ENCODE measurements at places on chromosomes 11 and 22.

GRCh38 chr11:60711276-60711675 is 11.9 kb downstream of the MS4A8 start:
- no peak for DNase-seq

DNA sequence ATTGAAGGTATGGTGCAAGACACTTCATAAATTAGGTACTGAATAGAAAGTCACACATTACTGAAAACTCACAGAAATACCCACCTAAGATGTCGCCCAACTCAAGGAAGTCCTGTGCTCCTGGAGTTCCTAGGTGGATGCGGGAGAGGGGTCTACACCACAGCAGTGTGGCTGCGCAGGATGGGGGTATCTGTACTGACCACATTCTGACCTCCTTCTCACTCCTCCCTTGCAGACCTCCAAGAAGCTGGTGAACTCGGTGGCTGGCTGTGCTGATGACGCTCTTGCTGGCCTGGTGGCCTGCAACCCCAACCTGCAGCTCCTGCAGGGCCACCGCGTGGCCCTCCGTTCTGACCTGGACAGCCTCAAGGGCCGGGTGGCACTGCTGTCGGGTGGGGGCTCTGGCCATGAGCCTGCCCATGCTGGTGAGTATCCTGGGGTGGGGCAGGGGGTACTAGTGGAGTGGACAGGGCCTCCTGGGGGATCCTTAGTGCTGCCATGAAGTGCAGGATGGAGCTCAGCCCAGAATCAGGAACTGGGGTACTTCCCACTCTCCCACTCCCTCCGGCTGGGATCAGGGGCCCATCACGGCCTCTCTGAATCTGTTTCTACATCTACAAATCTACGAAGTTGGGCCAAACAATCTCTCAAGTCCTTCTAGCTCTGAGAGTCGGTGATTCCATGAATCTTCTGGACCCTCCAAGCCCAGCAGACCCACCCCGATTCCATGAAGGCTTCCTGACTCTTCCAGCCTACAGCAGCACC is 4.9 kb downstream of the TKFC start:
- DNase-seq = no peak

DNA sequence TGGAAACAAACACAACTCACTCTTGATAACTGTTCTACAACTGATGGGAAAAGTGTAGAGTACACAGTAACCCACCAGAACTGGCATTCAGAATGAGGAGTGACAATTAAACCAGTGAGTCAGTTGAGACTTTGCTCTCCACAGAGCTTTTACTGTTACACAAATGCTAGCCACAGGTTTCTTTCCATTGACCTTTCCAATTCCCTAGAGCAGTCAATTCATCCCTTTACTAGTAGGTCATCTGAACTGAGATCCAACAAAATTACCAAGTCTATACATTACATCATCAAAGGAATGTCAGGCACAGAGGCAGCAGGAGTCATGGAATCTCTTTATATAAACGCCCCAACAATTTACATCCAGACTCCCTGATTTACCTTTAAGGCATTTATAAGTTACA is 65.9 kb downstream of the PHF21A start:
- no peak for DNase-seq

GRCh38 chr11:7621090-7621489 is 52.2 kb downstream of the CYB5R2 start:
- DNase-seq = no peak

- DNase-seq = no peak
These were observed 44.4 kb downstream of the NAT10 start for GRCh38 chr11:34149786-34150185.

DNA sequence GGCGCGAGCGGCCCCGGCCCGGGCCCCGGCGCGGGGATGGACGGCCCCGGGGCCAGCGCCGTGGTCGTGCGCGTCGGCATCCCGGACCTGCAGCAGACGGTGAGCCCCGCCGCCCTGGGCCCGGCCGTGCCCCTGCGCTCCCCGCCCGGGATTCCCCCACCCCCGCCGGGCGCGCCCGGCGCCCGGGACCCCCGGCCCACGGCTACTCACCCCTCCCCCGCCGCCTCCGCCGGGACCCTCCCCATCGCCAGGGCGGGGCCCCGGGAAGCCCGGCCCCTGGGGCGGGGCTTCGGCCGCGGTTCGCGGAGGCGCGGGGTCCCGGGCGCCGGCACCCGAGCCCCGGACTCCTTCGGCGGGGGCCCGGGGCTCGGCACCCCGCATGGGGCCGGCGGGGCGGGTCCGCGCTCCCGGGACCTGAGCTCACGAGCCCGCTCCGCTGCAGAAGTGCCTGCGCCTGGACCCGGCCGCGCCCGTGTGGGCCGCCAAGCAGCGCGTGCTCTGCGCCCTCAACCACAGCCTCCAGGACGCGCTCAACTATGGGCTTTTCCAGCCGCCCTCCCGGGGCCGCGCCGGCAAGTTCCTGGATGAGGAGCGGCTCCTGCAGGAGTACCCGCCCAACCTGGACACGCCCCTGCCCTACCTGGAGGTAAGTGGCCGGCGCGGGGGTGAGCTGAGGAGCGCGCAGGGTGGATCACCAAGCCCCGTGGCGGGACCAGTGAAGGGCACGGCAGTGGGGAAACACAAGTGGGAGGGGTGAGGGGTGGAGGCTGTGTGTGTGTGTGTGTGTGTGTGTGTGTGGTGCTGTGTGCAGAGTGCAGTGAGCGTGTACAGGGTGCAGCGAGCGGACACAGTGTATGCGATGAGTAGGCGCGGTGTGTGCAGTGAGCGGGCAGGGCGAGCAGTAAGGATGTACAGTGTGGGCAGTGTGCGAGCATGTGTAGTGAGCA is 2.3 kb downstream of the SHANK3 start:
- no peak for DNase-seq

DNA sequence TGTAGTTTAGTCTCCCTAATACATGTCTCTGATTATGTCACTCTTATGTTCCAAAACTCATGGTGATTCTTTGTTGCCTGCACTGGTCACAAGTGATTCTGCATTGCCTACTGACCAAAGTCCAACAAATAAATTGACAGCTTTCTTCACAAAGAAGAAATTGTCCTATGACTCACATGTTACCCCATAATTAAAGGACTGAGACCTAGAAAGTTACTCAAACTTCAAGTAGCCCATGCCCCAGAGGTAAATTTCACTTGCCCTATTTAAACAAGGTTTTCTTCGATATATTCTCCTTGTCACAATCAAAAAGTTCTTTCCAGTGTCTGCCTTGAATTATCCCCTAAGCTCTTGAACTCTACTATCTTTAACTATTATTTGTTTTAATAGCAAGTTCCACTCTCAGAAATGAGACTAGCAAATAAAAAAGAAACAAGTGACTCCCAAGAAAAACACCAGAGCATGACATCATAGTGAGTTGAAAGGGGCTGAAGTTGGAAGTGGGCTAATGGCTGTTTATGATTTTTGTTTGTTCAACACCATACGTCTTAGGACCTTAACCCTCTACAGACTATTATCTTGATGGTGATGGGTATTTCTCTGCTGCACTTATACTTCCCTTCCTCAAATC is 94.5 kb upstream of the BLID start:
- DNase-seq = no peak

GRCh38 chr22:18063306-18063705 is 14.5 kb upstream of the PEX26 start:
- no peak for DNase-seq

- no peak for DNase-seq
These were observed 35.0 kb upstream of the PRAME start for GRCh38 chr22:22593964-22594656.

DNA sequence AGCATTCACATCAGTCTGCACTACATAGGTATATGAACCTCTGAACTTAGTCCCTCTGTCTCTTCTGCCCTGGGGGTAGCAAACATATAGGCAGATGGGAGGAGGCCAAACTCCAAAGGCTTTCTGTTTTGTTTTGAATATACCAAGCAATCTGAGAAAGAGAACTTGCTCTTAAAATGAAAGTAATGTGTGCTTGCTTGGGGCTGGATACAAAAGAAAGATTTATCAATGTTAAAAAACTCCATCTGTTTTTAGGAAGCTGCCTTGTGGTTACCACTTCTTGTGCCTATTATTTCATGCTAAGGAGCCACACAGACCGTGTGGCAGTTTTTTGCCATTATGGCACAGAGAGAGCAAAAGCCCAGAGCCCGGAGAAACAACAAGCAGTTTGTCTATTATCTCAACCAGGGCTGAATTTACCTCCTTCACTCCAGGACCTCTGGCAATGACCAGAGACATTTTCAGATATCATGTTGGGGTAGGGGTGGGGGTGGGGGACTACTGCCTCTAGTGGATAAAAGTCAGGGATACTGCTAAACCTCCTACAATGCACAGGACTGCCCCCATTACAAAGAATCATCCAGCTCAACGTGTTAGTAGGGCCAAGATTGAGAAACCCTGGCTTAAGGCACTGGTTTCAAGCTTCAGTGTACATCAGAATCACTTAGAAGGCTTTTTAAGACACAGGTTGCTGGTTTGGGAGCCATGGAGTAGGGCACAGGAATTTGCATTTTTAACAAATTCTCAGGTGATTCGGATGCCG is 124.2 kb downstream of the APIP start:
- no peak for DNase-seq

- DNase-seq = no peak
These were observed 21.3 kb downstream of the SGSM1 start for GRCh38 chr22:24827296-24827695.

DNA sequence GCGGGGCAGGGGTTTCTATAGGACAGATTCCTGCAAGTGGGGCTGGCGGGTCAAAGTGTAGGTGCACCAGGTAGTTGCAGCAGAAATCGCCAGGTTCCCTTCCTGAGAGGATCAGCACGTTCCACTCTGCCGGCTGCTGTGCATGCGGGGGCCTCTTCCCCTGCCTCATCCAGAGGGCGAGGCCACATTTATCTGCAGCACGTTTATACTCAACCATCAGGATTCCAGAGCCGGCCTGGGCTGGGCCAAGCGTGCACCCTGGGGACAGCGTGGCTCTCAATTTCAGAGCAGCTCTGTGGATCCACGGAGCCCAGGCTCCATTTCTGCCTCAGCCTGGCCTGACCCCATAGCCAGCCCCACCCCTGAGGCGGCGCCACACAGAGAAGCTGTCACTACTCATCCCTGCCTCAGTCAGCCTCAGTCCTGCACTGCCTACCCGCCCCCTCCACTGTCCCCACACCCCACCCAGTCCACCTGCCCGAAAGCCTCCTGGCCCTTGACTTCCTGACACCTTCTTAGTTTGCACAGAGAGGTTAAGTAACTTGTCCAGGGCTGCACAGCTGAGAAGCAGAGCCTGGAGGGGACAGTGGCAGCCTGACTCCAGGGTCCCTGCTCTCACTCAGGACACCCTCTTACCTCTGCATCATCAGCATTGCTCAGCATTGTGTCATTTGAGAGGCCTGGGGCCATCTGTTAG is 45.9 kb upstream of the RTL6 start:
- no peak for DNase-seq

GRCh38 chr11:2482745-2483144 is 37.9 kb downstream of the KCNQ1 start:
- DNase-seq = no peak

DNA sequence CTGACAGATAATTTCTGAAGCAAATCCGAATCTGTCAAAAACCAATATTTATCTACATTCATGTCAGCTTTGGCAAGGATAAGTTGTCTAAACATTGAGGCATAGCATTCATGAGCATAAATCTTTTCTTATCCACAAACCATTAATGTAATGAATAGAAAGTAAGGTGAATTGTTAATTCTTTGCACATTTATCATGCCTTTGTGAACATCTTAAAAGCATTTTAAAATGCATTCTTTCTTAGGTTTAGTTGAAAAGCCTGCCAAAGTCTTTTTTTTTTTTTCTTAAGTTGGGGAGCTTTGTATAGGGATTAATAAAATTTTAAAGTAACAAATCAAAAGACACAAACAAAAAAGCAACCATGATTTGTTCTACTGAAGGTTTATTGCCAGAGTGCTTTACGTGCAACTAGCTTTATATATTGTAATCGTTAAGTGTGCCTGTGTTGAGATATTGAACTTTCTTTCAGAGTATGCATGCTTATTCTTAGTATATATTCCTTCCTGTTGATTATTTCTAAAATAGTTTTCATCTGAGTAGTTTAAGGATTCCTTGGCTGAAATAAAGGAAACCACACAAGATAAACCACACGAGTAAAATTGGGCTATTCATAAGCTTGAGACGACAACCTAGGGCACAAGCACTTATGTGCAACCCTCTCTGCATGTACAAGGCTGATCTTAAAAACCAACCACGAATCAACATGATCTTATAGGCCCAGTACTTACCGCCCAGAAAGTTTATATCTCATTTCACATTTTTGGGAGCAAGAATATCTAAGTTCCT is 1110.9 kb upstream of the CNTN5 start:
- DNase-seq = no peak

DNA sequence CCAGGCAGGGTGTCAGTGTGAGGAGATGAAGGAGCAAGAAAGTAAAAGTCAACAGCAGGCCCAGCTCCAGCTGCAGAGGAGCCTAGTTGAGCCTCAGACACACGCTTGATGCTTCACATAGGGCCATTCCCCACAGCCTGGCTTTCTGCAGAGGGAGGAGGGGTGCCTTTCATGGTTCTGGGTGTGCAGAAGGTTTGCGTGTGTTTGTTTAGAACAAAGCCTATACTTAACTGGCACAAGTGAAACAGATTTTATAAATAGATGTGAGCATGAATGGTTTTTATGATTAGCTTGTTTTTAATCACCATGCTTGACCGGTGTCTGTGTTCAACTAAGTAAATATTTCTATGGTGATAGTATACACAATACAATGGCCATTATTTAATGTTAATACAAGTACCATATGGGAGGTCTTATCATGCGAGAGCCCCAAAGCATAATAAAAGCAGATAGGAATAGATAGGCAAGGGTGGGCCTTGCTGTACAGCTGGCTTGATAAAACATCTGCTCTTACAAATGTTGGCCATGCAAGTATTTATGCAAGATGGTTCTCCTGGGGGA is 290.2 kb downstream of the ETS1 start:
- no peak for DNase-seq

DNA sequence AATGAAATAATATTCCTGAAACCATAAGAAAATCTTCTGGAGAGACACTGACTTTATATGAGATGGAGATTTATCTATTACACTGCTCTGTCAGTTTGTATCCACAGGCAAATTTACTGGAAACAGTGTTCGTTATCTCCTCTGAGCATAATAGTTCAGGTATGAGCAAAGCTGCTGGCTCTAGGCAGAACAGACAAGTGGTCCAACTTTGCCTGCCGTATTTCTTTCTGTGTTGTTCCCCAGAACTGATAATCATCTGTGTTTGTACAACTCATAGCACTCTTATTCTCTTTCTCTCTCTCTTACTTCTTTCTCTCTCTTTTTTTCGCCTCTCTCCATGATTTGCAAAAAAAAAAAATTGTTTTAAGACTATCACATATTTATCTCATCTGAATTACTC is 623.8 kb upstream of the CHORDC1 start:
- DNase-seq = no peak

- DNase-seq = no peak
These were observed 403.7 kb downstream of the LUZP2 start for GRCh38 chr11:24900514-24900913.
